ENCODE measurements at places on chromosomes 1 and 21. TPM values are rescaled to one million over a fixed set of nuclear protein-coding genes. Genes with fewer than 3 reads are reported as not detected.

DNA sequence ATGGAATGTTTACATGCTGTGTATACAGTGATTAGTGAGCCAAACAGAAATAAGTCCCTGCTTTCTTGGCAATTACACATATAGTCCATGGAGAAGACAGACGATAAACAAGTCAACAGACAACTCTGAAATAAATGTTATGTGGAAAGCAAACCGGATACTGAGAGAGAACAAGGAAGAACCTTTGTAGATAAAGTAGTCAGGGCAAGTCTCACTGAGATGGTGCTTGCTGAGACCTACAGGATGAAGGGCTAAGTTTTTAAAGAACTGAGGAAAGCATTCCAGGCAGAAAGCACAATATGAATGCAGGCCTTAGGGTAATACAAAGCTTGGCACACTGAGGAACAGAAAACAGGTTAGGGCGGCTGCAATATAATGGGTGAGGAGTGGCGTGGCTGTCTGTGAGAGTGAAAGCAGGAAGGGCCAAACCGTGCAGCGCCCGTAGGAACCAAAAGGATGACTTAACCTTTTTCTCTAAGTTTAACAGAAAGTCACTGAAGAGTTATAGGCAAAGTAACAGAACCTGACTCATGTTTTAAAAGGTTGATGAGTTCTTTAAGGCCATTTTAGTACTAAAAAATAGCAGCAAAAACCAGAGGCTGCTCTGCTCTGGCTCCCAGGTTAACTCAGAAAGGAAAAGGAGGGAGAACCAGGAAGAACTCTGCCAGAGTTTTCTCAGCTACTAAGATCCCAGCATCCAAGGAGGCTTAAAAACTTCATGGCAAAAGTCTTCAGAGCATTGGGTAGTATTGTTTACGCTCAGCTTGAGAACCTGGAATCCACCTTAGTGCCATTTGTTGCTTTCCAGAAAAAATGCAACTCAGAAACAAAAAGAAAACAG is 8.7 kb upstream of the TTF2 start:
- H3K27me3 ChIP-seq = no peaks in the 10 kb centered on the region
- H3K27ac ChIP-seq = peak overlapping the region; percentile 93
- peak; percentile 28 for DNase-seq
- H3K4me3 ChIP-seq = peak overlapping the region; percentile 82
- peaks cover 61% of the 10 kb centered on the region for H3K4me1 ChIP-seq

- H3K27me3 ChIP-seq = no peaks in the 10 kb centered on the region
- peaks cover 15% of the 10 kb centered on the region for H3K36me3 ChIP-seq
- H3K27ac ChIP-seq = no peak overlapping the region
- DNase-seq = no peak
Measured at GRCh38 chr1:6521536-6521935, 30.1 kb upstream of the PLEKHG5 start.

GRCh38 chr1:10950316-10951172 is 61.9 kb upstream of the TARDBP start:
- H3K27ac ChIP-seq = no peak overlapping the region
- no peaks in the 10 kb centered on the region for H3K36me3 ChIP-seq
- no peak for DNase-seq

DNA sequence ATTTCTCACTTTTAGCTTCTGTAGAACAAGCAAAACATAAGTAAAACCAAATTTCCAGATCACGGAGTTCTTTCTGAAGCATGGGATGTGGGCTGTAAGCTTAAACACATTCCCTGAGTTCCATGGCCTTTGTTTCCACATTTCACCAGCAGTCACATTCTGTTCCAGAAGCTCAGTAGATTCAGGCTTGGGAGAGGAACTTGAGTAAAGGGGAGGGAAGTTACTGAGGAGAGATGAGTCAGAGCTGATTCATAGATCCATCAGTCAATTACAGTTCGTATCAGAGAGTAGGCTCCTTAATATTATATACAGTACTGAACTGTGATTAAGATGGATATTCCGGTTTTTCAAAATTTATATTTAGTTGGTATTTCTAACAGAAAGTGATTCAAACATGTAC is 614.3 kb downstream of the NCAM2 start:
- H3K27me3 ChIP-seq = no peaks in the 10 kb centered on the region
- no peak for DNase-seq
- no peaks in the 10 kb centered on the region for H3K4me1 ChIP-seq
- no peaks in the 10 kb centered on the region for H3K36me3 ChIP-seq
- H3K4me3 ChIP-seq = no peak overlapping the region

GRCh38 chr1:31064718-31065309 is 703 bp downstream of the PUM1 start:
- H3K4me3 ChIP-seq = peak overlapping the region; percentile 99
- peak; percentile 11 for DNase-seq
- H3K36me3 ChIP-seq = peaks cover 15% of the 10 kb centered on the region
- H3K27me3 ChIP-seq = no peaks in the 10 kb centered on the region
- H3K4me1 ChIP-seq = peaks cover 35% of the 10 kb centered on the region

- no peak for DNase-seq
- H3K27me3 ChIP-seq = no peaks in the 10 kb centered on the region
- no peaks in the 10 kb centered on the region for H3K36me3 ChIP-seq
- no peak overlapping the region for H3K4me3 ChIP-seq
- no peaks in the 10 kb centered on the region for H3K4me1 ChIP-seq
- H3K27ac ChIP-seq = no peak overlapping the region
Measured at GRCh38 chr1:232059726-232060374, 433.3 kb downstream of the DISC1 start.

- H3K4me3 ChIP-seq = no peak overlapping the region
- H3K4me1 ChIP-seq = no peaks in the 10 kb centered on the region
- no peak overlapping the region for H3K27ac ChIP-seq
- DNase-seq = no peak
Measured at GRCh38 chr1:105730701-105731100, 1325.8 kb upstream of the PRMT6 start.

The S100A8 gene
- not detected for total RNA-seq

The MEGF6 gene
- 2.1 TPM for total RNA-seq

The TNFRSF18 gene
- 350 TPM for total RNA-seq
